IgD-negative memory B cell (primary cell): ENCODE measurements at places on chromosomes 6 and 20. TPM values are rescaled to one million over a fixed set of nuclear protein-coding genes. Genes with fewer than 3 reads are reported as not detected.

The KCNB1 gene
- polyA plus RNA-seq: not detected

The PPP1R3G gene
- 0.23 TPM for polyA plus RNA-seq

The OXT gene
- 0.59 TPM for polyA plus RNA-seq

The NOL4L gene
- polyA plus RNA-seq: 7.3 TPM

The TBC1D22B gene
- 6.9 TPM for polyA plus RNA-seq

The HNF4A gene
- not detected for polyA plus RNA-seq

The GID8 gene
- 12.1 TPM for polyA plus RNA-seq

The SLC52A3 gene
- polyA plus RNA-seq: not detected

The UBE2V1 gene
- polyA plus RNA-seq: 125 TPM

The PAK5 gene
- polyA plus RNA-seq: not detected

The HTR1E gene
- not detected for polyA plus RNA-seq

The BACH2 gene
- polyA plus RNA-seq: 21.2 TPM

The MUC21 gene
- not detected for polyA plus RNA-seq
